OCI-M1 (cell line): ENCODE measurements at places on chromosomes 7 and 10.

DNA sequence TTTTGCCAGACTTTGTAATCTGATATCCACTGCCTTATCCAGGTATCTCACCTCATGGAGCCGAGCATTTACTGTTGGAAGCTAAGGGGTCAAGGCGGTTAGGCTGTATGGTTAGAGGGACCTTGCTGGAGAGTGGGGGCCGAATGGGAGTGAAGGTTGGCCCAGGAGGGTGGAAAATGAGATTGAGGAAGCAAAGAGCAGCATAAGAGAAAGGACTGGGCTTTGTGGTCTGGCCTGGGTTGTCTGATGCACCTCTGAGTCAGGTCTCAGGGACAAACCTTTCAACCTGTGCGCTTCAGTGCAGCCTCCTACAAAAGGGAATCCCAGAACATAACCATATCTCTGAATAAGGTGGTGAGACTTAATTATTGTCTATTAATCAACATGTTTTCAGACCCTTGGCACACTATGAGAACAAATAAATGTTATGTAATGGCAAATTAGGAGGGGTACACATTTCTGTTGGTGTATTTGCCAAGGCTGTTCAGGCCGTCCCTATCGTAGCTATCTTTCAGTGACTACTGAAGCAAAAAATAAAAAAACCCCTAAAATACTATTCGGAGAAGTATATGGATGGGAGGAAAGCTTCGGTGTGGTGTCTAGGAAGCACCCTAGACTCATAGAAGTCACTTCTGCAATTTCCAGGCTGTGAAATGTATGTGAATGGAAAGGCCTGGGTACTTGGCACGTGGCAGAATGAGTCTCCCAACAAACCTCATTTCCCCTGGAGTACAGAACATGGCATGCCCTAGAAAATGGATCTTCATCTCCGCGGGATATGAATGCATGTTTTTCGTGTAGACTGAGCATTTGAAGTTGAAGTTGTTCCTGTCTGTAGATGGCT, 4.3 kb downstream of the CAMK1D start:
- no peak for DNase-seq

DNA sequence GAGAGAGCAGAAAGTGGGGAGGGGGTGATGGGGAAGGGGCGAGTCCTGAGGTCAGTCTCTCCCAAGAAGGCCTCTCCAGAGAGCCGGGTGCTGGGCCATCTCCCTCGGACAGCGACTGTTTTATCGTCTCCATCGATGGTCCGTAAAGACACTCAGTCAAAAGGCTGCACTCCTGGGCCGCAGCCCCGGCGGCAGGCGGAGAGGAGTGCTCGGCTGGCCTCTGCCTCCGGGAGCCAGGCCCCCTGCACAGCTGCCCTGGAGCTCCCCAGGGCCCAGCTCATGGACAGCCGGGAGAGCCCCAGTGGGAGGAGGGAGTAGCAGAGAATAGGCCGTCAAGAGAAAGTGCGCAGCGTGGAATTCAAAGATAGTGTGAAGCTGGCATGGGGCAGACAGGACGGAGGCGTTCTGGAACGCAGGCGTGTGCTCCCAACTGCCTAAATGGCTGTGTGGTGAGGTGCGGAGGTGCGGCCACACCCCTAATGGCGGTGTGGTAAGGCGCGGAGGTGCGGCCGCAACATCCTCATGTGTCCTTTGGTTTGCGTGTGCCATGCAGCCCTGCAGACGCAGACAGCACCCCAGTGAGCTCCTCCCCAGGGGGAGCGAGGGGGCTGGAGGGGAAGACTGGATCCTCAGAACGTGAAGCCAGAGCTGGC, 477.5 kb upstream of the FOXK1 start:
- DNase-seq, result no peak

DNA sequence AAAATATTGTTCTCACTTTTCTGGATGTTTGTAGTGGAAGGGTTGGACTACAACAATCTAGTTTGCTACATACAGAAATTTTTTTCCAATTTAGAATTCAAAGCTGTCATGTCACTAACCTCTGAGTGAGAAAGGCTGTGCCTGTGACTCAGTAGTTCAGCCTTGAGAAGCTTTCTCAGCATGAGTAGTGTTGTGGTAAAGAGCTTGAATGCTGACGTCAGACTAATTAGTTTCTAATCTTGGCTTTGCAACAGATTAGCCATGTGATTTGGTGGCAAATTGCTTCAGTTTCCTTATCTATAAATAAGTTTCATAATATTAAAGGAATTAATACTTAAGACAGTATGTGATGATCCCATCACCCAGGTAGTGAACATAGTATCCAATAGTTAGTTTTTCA, 83.8 kb downstream of the ABCA13 start:
- DNase-seq, result no peak

GRCh38 chr10:110762109-110762848, 109.4 kb upstream of the PDCD4 start:
- DNase-seq, result no peak

- no peak for DNase-seq
Measured at GRCh38 chr7:122013630-122014029, 130.4 kb downstream of the AASS start.

DNA sequence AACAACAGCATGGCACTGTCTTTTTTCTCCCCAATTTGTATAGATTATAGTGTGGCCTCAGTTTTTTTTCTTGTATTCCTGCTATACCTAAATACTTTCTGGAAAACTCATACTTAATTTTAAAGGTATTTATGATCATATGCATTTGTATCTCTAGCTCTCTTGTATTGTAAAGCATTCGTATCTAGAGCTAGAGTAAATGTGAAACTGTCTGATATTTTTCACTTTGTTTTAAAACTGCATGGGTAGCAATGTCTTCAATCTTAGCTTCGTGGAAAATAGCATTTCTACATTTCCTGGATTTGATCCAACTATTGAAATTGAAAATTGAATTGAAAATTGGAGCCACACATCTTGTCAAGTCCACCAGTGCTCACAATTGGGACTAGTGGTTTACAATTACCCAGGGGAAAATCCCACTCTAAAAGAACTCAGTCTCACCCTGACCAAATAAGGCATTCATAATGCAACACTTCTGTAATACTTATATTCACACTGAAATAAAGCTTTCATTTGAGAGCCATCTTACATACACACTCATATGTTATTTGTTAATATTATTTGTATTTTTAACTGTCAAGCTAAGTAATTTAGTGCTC, 51.3 kb upstream of the KLF6 start:
- peak; percentile 61 for DNase-seq

GRCh38 chr10:70319183-70319582, 35.4 kb upstream of the NPFFR1 start:
- no peak for DNase-seq
